Skin of body (tissue), 3 donors: ENCODE measurements at places on chromosomes 6 and 20. TPM values are rescaled to one million over a fixed set of nuclear protein-coding genes. Genes with fewer than 3 reads are reported as not detected.

- no peak for DNase-seq
Observed at GRCh38 chr6:169850746-169851145, 99.3 kb downstream of the ERMARD start.

BMP6 gene
- total RNA-seq = 3.7 TPM

DNA sequence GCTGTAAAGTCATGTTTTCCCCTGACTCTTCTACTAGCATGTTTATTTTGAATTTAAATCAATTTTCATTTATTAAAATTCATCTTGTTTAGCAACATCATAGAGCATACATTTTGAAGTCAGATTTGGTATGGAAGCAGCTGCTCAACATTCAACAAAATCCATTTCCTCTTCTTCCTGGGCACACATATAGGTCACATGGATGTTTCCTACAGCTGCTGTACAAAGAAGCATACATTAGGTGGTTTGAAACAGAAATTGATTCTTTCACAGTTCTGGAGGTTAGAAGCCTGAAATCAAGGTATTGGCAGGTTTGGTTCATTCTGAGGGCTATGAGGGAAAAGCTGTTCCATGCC lies 495.2 kb downstream of the RFPL4B start:
- DNase-seq = peak; percentile 71

DNA sequence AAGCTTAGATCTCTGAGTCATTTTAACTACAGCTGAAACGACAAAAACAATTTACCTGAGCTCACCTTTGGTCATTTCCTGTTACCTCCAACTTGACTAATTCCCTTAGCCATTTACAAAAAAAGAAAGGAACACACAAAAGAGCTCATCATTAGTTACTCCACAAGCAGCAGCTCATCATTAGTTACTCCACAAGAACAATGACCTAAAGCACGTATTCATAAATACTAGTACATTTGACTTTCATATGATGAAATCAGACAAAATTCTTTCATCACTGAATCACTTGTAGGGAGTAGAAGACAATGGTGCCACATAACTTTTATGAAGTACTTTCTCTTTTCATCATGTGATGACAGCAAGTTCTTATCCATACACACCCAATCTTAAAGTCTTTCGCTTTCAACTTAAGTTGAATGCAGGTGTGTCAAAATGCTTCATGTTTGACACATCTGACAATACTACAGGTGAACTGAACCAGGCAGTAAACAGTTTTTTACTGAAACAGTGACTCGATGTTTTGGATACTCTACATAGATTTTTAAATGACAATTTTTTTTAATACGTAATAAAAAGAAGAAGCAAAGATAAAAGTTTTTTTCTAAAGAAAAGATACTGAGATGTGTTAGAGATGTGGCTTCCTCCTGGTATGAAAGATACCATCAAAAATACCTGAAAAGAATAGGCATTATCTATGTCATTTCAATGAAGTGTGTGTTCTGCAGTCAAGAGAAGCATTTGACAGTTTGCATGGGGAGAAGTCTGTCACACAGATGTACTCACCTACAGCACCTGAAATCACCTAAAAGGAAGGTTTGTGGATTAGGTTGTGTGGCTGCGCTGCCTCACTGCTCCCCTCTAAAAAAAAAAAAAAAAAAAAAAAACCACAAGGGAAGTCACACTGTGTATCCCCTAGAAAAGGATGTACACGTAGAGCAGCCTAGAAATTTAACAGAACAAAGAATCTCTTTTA lies 109.1 kb downstream of the PRDM1 start:
- DNase-seq = no peak

COQ3 gene
- 3.8 TPM for total RNA-seq
